ENCODE measurements at places on chromosomes 1 and 21.

DNA sequence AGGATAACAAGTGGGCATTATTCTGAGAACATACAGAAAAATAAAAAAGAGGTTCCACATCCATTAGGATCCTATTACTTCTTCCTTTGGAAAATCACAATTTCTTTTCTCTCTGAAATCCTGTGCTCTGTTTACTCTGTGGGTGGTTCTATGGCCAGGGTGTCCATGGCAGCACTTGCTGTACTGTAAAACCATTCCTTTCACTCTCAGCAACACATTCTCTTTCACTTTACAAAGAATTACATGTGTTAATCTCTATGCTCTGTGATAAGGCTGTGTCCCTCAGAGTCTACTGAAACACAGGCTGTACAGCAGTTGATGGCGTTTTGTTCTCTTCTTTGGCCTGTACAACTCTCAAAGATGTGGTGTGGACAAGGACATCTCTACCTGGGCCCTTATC, 524.1 kb downstream of the PTBP2 start:
- no peak for DNase-seq

GRCh38 chr1:25905680-25906643, at the start of gene STMN1:
Gene STMN1 (minus strand): TSS chr1:25906419. CDS start chr1:25904676, 1,743 bp downstream.
- peak; percentile 74 for DNase-seq

- DNase-seq, result peak; percentile 70
Measured at GRCh38 chr1:110011527-110012041, 22.8 kb upstream of the STRIP1 start.

- DNase-seq, result no peak
Measured at GRCh38 chr1:77282187-77282865, 507 bp downstream of the AK5 start.

DNA sequence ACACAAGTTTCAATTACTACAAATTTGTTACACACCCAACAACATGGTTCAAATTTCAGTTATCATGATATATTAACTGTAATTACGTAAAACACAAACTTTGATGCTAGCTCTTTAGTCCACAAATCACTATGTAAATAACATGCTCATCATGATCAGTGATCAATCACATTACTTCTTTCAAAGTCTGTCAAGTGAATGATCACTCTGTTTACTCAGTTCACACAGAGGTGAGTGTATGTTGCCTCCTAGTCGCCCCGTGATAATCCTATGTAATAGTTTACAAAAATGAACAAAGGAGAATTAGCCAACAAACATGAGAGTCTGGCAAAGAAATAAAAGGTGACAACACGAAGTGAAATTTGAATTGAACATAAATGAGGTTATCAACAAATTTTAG, 14.3 kb downstream of the EDEM3 start:
- no peak for DNase-seq

GRCh38 chr1:10932088-10932487, 80.4 kb upstream of the TARDBP start:
- no peak for DNase-seq

DNA sequence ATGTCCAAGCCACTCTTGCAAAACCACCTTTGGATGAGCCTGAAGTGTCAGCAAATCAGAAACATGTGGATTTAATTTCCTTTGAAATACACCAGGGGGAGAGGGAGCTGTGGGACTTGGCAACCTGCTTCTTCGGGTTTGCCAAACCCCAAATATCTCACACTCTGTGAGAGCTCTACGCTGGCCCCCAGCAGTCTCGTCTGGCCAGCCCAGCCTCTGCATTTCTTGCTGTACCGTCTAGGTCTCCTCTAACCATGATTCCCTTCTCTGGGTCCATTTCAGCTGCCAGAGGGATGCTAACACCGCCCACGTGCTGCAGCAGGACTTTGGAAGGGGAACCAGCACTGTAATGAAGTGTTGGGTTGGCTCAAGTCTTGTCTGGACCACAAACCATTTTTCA, 114.6 kb downstream of the MRPS6 start:
- DNase-seq, result no peak

DNA sequence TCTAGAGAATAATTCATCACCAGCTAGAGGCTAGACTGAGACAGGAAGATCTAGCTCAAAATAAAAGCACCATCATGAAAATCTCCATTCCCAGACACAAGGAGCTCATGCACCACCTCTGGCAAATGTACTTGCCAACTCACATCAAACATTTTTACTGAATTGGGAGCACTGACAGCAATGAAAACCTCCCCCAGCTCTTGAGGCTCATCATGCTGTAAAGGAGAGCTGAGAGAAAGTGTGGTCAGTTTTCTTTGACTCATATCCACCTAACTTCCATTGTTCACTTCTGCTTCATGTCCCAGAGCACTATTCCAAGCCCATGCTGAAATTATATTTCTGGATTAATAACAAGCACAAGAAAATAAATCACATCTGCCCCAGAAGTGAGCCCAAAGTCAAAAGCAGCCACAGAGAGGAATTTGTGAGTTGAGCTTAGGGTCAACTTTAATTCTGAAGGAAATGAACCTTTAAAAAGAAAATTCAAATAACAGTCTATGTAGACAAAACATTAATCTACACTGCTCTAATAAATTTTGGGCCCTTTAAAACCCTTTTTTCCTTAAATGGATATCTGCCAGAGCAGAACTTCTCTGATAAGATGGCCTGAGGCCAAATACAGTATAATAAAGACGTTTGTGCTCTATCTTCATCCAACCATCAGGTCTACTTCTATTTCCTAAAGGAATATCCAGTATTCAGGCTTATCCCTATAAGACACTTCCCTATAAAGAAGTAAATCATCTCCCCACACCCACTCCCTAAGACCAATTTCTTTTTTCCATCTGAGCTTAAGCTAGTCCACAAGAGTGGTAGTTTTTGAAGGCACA, 85.9 kb upstream of the ADAM30 start:
- no peak for DNase-seq

DNA sequence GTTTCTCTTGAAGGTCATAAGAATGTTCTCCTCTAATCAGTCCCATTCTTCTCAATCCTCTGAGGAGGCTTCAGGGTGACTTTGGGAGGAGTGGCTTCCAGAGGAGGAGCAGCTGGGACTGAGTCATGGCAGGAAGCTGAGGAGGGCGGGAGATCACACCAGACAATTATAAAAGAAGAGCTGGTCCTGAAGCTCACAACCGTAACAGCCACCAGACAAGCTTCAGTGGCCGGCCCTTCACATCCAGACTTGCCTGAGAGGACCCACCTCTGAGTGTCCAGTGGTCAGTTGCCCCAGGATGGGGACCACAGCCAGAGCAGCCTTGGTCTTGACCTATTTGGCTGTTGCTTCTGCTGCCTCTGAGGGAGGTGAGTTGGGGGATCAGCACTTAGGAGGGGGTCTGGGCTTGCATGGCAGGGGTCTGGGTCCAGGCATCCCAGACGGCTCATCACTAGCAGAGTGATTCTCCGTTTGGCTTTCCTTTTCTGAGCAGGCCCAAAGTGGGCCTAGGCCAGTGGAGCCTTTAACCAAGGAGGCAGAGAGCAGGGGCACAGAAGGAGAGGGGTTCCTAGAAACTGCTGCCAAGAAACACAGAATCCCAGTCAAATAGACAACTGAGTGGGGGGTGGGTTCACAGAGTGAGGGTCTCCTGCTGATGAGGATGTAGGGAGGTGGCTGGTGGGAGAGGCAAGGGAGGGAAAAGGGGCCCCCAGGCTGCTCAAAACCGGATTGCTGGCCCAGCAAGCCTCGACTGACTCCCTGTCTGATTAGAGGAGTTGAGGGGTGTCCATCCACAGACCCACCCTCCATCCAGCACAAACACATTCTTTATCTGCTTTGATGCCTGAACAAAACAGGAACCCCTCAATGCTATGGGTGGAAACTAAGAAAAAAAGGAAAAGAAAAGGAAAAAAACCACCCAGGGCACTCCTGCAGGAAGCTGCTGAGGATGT, at the start of gene ECM1:
TSS of gene ECM1 (plus strand) at position 198 of the 953 bp plus-strand sequence. CDS start at position 299, 101 bp downstream.
- peak; percentile 39 for DNase-seq

- no peak for DNase-seq
Measured at GRCh38 chr1:18580691-18581419, 49.8 kb upstream of the PAX7 start.

- DNase-seq, result no peak
Measured at GRCh38 chr1:78526496-78526895, 35.7 kb downstream of the PTGFR start.

GRCh38 chr1:56570924-56571372, 8.4 kb downstream of the PLPP3 start:
- no peak for DNase-seq

- DNase-seq, result no peak
Measured at GRCh38 chr1:198595765-198596164, 43.1 kb upstream of the PTPRC start.

DNA sequence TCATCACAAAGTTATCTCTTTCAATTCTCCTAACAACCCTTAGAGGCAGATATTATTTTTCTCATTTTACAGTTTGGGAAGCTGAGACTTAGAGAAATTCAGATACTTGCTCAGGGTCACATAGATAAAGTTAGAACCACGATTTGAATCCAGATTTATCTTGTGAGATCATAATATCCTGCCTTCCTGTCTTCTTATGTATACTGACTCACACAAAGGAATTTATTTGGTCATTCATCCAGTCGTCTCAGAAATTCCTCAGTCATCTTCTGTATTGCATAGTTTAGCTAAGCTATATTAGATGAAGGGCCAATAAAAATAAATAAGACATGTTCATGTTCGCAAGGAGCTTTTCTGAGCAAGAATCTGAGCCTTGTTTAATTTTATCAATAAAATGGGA, 35.8 kb upstream of the RUNX1 start:
- no peak for DNase-seq

- DNase-seq, result no peak
Measured at GRCh38 chr1:211603713-211604112, 24.8 kb upstream of the SLC30A1 start.

DNA sequence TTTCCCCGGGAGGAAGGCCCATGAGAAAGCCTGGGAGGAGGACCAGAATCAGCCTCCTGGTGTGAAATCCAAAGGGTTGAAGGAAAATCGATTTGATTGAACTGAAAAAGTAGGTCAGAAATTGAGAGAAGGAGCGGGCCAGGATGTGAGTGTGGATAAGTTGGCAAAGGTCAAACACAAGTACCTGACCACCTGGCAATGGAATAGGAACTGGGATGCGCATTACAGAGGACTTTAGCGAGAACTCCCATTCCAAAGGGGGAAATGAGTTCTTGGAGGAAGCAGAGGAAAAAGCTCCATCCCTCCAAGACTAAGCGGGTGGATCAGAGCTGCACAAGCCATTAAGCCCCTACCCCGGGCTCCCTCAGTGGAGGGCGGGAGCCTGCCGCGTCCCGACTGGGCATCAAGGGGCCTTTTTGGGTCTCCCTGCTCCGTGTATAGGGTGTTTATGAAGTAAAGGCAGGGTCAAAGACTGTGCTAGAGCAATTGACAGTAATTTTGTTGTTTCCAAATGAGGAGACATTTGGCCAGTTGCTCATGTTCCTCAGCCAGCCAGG, 56.4 kb downstream of the TGFB2 start:
- no peak for DNase-seq

DNA sequence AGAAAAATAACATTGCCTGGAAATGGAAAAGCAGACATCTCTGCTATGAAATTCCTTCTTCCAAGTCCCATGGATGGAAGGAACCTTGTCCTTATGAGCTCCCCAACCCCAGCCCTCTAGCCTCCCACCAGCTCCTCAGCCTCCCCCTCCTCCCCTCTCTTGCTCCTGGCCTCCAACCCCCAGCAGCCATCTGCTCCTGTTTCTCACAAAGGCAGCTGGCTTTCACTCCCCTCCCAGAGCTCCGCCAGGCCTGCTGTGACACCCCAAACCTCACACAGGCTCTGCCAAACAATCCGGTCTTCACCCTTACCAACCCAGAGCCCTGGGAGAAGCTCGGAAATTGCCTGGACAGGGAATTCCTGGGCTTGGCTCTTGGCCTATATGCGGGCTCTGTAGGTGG, 69.2 kb downstream of the KLHDC7A start:
- no peak for DNase-seq

DNA sequence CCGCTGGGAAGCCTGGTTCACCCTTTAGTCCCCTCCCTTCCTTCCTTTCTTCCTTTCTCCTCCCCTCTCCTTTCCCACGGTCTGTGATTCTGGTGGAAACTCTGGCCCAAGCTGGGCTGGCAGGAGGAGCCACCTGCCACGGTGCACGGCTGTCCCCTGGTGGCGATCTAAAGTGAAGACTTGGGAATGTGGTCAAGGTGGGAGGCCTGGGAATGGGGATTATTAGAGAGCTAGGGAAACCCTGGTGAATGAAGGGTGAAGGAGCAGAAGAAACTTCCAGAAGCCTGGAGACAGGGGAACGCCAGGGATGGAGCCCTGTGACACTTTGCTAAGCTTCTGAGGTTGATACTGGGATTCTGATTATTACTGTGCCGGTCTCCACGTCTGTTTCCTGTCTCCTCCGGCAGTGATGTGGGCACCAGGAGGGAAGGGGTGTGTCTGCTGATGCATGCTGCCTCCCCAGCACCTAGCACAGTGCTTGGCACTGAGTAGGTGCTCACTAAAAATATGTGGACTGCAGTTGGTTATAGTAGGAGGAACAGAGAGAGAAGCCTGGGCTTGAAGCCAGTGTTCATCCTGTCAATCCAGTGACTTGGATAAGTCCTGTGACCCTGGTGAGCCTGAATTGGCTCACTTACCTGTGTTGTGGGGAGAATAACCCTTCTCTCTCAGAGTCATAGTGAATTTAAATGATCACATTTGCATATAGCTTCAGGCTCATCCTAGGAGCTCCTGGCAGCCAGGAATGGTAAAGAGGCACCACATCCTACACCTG, 71.2 kb upstream of the NBPF3 start:
- peak; percentile 75 for DNase-seq

- no peak for DNase-seq
Measured at GRCh38 chr1:96533820-96534219, 187.8 kb upstream of the PTBP2 start.

- DNase-seq, result peak; percentile 18
Measured at GRCh38 chr1:92563457-92564216, 76.9 kb upstream of the GFI1 start.

DNA sequence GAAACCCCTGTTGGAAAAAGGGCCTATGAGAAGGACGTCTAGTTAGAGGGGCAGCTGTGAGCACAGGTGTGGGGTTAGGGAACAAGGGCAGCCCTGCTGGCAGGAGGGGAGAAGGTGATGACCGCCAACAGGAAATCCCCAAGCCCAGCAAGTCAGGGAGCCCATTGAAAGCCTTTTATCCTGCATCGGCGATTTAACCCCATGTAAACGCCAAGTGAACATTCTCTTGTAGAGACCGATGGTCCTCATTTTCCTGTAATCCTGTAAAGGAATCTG, 1.1 kb upstream of the BSND start:
- no peak for DNase-seq

DNA sequence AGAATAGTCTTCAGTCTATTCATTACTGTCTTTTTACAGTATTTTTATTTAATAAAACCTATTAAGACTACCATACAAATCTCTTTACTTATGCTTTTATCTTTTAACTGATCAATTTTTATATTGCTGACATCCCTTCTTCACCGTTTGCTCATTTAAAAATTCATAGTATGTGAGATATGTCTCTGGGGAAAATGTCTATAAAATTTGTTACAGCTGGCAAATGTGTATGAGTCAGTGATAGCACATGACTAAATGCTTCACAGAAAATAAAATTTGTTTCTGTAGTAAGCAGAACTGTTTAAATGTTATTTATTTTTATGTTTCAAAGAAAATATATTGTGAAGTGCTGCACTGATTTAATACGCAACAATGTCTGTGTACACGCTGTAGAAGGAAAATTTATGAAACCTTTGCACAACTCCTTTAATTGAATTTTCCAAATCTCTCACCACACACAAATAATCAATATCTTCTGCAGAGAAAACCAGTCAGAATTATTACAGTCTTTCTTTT, 74.2 kb downstream of the ITGB3BP start:
- no peak for DNase-seq

- no peak for DNase-seq
Measured at GRCh38 chr1:174786760-174787159, 213.0 kb upstream of the CACYBP start.

Measured in CD14-positive monocyte (primary cell).